Nucleus accumbens (tissue), 56 donors: ENCODE measurements at places on chromosomes 1 and 21.

DNA sequence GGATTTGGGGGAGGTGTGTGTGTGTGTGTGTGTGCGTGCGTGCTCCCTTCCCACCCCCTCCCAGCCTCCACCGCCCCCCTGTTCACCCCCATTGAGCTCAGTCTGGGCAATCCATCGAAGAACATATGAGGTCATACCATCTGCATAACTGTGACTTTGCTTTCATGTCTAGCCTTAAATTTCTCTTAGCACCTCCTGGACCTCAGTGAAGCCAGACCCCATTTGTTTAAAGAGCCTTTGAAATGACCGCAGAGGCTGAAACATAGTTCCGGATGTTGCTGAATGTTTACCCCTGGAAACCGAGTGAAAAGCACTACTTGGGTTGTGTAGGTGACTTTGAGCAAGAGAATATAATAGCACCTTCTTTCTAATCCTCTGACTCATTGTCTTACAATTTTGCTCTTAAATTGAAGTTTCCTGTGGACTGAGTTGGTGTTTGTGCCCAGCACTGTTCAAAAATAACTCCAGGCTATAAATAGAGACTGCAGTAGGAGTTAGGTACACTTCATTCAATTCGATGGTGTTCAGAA lies 75.4 kb downstream of the UBE4B start:
- DNase-seq: no peak

DNA sequence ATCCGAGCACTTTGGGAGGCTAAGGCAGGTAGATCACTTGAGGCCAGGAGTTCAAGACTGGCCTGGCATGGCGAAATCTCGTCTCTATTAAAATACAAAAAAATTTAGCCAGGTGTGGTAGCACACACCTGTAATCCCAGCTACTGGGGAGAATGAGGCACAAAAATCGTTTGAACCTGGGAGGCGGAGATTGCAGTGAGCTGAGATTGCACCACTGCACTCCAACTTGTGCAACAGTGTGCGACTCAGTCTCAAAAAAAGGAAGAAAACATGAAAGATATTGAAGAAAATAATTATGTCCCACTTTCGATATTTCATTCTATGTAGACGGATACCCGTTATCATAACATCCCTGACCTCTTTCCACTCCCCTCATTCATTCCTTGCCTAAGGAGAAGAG lies 19.2 kb downstream of the TUT4 start:
- DNase-seq: no peak

DNA sequence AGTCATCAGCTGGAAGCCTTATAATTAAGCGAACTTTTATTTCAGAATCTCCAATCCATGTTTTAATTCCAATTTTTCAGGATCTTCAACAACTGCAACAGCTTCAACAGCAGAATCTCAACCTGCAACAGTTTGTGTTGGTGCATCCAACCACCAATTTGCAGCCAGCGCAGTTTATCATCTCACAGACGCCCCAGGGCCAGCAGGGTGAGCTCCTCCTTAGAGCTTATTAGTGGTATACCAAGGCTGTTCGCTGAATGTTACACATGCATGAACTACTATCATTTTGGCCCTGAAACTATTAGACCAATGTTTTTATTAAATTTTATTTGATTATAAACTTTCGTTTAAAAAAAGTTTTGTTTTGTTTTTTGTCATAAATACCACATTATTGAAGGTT lies 142.4 kb downstream of the CD247 start:
- no peak for DNase-seq

- DNase-seq: no peak
Measured at GRCh38 chr21:41868062-41868710, 11.0 kb downstream of the PRDM15 start.

DNA sequence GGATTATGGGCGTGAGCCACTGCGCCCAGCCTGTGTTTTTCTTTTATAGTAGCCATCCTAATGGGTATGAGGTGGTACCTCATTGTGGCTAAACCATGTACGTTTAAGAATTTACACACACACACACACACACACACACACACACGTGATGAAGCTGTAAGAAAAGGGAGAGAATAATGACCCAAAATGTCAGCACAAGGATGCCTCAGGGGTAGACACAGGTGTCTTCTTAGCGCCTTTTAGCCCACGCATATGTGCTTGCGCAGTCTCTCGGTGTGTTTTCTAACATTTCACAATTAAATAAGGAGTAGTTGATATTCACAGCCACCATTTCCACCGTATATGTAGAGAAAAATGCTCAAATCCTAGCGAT lies 782 bp upstream of the PFKL start:
- no peak for DNase-seq

GRCh38 chr21:42277593-42277992 lies 37.6 kb downstream of the TFF3 start:
- DNase-seq: no peak

DNA sequence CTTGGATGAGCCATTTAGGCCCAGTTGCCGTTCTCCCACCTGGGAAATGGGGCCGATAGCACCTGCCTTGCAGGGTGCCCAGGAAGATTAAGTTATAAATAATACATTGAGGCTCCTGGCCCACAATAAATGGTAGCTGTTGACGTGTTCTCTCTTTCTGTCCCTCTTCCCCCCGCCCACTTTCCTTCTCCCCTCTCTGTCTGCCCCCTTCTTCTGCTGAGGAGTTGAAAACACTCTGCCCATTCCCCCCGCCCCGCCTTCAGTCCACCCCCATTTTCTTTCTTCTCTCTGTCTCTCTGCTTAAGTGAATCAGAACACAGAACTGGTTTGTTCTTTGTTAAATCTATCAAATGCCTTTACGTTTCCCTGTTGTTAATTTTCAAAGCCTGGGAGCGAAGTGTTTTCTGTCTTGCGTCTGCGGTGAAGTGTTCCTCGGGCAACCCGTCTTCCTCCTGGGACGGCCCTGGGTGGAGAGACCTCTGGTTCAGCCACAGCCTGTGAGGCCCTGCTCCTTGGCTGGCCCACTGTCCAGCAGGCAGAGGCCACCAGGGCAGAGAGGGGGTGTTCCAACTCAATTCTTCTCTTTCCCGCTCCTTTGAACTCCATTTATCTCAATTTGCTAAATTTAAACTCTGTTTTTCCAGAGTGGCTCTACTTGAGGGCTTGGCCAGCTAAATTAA lies 29.3 kb upstream of the SELENON start:
- DNase-seq: no peak

GRCh38 chr1:18010408-18010807 lies 97.2 kb upstream of the IGSF21 start:
- no peak for DNase-seq

DNA sequence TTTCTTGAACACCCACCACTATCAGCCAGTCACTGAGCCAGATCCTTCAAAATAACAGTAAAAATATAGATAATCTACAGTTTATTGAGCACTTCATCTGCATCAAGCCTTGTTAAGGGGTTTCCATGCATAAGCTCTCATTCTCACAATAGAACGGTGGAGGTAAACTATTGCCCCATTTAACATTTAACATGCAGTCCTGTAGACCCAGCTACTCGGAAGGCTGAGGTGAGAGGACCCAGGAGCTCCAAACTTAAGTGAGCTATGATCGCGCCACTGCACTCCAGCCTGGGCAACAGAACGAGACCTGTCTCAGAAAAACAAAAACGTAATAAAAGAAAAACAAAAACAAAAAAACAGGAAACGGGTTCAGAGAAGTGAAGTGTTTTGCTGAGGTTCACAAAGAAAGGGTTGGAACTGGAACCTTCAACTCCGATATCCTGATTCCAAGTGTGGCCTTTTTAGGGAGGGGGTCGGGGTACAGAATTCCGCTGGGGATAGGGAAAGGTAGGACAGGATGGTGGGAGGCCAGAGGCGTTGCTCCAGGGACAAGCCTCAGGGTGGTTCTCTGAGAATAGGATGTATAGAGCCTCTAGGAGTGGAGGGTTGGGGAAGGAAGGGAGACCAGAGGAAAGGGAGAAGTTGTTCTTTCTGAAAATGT lies 11.6 kb upstream of the SESN2 start:
- no peak for DNase-seq

DNA sequence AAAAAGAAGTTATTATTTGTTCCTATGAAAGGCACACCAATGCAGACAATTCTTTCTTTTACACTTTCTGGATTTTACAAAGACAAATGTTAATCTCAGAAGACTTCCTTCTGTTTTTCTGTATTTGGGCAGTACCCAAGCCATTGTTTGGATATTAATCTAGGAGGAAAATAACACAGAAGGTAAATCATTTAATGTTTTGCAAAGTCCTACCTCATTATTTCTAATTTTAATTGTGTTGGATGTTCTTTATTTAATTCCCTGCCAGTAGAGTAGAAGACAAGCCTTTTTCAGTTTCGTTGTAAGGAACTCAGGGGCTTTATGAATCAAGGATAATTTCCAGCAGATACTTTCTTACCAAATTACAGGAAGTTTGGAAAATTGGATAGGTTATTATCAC lies 118.3 kb downstream of the VPS13D start:
- DNase-seq: no peak

DNA sequence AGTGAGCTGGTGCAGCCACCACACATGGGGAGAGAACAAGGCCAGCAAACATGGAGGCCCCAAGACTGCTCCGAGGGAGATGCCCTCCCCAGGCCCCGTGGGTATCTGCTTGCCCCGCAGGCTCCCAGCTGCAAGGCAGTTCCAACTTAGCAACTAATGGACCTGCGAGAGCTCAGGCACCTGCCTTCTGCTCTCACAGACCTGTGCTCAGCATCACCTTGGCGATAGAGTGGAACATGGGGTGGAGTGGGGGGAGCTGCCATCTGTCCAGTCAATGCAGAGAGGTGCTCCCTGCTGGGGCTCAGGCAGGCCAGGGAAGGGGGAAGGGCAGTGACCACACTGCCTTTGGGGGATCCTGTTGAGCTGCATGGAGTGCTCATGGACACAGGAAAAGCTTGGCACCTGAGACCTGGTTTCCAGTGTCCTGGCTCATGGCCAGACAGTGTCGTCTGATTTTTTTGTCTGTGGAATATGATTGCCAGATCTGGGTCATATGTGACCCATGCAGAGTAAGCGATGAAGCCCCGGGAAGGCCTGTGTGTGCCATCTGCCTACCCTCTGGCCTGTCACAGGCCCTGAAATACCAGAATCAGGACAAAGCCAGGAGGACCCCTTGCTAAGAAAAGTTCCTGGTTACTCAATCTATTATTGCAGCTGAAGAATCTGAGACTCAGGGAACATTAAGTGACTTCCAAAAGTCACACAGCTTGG lies 39.9 kb upstream of the TENT5C start:
- DNase-seq: no peak

DNA sequence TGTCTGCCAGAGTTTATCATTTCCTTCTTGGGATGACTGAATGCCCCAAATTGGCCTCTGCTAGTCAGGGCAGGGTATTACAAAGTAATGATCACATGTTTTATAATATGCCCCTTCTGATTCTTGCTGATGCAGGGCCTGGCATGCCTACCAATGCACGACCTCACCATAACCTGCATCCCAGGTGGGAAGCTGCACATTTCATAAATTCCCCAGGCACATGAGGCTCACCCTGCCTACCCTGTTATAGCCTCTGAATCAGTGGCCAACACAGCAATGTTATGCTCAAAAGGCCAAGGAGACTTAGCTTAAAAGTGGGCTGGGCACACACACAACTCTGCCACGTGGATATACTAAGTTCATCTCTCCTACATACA lies 28.0 kb upstream of the XPR1 start:
- DNase-seq: no peak

- DNase-seq: no peak
Measured at GRCh38 chr1:241332987-241333386, 24.0 kb downstream of the RGS7 start.

GRCh38 chr1:85325920-85326319 lies 49.5 kb upstream of the BCL10 start:
- no peak for DNase-seq

DNA sequence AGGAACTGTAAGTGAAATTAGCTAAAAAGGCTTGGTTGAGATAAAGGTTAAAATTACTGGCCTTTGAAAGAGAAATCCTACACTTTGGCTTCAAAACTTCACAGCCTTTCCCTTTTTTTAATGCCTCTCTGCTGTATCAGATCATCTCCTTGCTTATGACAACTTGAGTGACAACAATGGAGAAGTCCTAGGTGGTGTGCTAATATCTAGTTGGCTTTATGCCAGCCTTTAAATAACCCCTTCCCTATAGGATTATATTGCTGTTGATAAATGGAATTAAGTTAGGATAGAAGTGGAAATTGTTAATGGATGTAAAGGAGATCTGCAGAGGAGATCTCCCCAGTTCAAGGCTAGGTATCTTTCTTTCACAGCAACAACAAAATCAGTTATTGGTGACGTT lies 130.2 kb upstream of the ATP1B1 start:
- no peak for DNase-seq

- DNase-seq: no peak
Measured at GRCh38 chr1:162676750-162677149, 44.5 kb downstream of the DDR2 start.

GRCh38 chr1:170205301-170205700 lies 59.5 kb downstream of the NTMT2 start:
- no peak for DNase-seq

DNA sequence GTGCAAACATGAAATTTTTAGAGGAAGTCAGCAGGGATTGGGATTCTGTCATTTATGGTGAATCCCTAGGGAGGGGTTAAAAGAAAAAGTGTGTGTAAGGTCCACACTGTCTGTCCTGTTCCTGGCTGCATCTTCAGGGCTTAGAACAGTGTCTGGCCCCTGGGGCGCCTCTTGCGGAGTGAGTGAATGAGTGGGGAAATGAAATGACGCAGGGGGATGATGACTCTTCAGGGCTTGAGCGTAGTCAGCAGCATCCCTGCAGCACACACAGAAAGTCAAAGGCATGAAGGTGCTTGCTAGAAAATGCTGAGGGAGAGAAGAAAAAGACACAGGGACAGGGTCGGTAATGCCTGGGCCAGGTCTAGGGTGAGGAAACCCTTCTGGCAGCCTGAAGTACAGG lies 57.8 kb downstream of the PGBD5 start:
- DNase-seq: no peak

DNA sequence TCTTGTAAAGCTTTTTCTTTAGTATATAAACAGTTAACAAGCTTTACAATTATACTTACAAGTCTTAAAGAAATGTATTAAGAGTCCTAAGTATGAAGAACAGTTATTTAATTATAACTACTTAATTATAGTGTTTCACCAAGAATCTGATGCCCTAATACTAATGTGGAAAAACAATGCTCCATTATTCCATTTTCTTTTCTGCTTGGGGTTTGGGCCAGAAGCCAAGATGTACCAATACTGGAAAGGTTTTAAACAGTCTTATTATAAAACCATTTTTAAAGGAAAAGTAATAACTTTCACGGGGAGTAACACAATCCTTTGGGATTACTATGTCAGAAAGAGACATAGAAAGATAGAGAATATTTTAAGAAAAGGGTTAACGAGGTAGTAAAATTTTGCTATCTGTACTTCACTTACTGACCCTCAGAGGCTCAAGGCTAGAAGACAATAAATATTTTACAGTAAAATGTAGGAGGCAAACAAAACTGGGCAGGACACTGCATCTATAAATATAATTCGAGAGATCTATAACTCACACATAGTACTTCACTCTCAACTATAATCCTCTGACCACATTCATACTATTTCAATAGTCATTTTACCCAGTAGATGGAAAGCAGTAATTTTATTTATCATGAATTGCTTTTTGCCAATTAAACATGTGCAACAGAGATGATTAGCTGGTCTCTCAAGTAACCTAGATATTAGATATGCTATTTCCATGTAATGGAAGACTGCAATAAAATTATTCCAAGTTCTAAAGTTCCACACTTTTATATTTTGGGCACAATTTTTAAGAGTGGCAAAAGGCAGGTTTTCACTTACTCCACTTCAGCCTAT lies 63.9 kb downstream of the LTN1 start:
- DNase-seq: no peak
